HAP-1 (cell line): ENCODE measurements at places on chromosomes 12 and 14.

GRCh38 chr12:112971248-112971647 is 7.1 kb upstream of the OAS2 start:
- no peak for DNase-seq

DNA sequence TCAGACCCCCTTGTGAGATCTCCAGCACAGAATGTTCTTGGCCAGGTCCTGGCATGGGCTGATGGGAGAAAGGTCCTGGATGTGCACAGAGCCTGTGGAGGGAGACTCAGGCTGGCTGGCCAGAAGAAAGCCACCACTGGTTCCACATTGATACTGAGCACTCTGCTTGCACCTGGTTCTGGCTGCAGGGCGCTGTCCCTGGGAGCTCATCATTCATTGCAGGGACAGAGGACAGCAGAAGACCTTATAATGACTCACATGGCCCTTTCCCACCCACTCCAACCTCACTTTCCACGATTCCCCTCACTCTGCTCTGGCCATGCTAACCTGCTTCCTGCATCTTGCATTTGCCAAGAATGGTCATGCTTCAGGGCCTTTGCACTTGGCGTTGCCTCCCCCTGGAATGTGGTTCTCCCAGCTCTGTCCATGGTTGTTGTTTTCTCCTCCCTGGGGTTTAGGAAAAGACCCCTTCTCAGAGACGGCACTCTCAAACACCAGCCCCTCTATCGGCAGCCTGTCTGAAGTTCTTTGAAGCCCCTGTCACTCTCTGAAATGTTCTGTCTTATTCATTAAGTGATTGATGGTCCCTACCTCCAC is 10.3 kb downstream of the KRT7 start:
- no peak for DNase-seq

- DNase-seq, result no peak
Observed at GRCh38 chr14:68397822-68398221, 395.0 kb downstream of the ZFP36L1 start.

DNA sequence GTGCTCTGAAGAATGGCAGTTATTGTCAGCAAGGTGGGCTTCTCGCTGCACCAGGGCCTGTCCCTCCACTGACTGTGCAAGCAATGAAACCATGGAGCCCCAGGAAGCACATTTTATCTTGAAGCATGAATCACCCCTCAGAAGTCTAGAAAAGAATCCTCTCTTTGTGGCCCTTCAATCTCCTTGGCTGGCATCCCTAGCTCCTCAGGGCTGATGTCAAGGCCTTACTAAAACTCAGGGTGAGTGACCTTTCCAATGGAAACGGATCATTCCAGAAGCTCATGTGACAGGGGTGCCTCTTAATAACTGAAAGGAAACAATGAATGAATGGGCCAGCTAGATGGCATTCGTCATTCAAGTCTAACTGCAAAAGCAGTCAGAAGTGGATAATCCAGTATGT is 22.3 kb upstream of the PLEKHH1 start:
- DNase-seq, result no peak

DNA sequence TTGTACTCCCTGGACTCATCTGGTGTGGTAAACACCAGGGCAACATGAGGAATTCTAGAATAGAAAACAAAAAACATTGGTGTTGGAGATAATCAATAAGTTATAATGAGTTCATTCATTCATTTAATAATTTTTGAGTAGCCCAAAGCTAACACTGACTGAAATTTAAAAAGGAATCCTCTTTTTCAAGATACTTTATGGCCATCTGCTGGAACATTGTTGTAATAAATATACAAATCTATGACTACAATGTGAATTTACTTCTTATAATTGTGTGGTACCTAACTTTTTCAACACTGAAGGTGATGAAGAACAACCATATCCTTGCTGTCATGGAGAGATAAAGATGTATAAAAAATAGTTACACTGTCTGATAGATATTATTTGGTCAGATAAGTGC is 687.3 kb upstream of the MIS18BP1 start:
- DNase-seq, result no peak

- DNase-seq, result no peak
Observed at GRCh38 chr12:110936367-110937103, 16.2 kb upstream of the MYL2 start.

- DNase-seq, result no peak
Observed at GRCh38 chr14:64723691-64724577, 19.7 kb downstream of the PLEKHG3 start.

DNA sequence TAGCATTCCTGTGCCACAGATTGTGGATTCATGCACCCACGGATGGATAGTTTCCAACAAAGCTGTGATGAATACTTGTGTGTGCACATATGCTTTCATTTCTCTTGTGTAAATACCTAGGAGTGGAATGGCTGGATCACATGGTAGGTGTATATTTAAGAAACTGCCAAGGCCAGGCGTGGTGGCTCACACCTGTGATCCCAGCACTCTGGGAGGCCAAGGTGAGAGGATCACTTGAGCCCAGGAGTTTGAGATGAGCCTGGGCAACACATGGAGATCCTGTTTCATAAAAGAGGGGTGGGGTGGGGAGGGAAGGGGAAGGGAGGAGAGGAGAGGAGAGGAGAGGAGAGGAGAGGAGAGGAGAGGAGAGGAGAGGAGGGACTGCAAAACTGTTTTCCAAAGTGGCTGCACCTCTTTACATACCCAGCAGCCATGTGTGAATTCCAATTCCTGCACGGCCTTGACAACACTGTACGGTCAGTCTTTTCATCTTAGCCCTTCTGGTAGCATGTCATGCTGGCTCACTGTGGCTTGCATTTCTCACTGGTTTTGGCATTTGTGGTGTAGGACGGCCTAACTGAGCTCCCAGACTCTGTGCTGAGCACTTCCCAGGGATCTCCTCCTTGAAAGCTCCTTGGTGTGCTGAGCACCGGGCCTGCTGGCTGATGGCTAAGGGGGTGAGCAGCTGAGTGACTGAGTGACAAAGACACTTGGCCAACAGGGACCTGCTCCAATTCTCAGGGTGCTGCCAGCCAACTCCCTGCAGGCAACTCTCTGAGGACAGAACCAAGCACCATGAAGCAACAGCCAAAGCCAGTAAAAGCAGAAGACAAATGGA is 27.9 kb downstream of the SYNE3 start:
- DNase-seq, result no peak

DNA sequence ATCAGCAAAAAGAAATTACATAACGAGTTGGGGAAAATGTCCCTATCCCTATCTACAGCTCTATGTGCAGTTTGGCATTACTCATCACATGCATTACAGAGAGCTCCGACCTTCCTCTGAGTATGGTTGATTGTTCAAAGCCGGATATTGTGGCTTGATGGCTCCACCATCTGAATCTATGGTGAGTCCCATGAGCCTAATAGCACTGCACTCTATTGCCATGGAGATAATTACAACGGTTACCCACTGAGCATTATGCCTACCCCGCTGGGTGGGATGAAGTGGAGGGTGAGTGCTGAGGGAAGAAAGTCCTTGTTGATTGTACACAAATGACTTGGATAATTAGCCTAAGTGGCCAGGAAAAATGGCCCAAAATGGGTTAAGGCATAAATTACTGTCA is 800.5 kb downstream of the NRXN3 start:
- no peak for DNase-seq

DNA sequence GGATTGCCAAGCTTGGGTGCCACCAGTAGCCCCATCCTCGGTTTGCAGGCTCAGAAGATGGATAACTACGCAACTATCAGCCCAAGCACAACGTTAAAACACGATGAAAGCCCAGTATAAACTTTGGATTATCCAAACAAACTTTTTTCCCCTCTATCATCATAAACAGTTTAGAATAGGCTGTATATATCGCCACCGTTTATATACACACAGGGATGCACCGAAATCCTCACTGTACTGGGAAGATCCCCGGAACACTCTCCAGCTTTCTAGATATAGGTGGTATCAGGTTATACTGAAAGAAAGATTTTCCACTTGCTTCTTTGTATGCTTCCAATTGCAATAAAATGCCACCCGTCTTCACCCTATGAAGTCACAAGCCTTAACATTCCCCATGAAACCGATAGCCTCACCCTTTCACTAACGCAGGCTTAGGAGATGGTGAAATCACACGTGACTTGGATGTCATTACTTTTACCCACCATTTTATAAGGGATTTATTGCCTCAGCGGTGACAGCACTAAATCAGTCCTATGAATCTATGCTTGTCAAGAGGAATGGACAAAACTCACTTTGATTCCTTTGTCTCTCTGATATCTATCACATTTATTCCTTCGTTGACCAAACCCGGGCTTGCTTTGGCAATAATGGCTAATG is 207.6 kb upstream of the FOXN3 start:
- no peak for DNase-seq

GRCh38 chr14:68526512-68527091 is 266.3 kb downstream of the ZFP36L1 start:
- no peak for DNase-seq

DNA sequence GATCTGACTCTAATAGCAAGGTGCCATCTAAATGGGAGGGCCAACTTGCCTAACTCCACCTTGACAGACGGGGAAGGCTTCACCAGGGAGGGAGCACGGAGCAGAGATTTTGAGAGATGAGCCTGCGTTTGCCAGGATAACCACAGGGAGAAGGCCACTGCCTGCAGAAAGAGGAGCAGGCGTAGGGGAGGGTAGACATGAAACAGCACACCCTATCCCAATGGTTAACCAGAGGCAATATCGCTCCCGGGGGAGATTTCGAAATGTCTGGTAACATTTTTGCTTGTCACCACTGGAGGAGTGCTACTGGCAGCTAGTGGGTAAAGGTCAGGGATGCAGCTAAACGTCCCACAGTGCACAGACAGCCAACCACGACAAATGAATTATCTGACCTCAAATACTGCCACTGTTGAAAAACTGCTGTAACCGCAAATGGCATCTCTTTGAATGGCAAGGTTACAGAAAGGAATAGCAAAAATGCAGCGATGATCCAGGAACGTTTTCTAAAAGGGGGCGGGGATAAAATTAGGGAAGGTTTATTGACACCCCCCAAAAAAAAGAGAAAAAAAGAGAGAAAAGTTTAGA is 126.0 kb upstream of the ATF7IP start:
- DNase-seq, result peak; percentile 43

GRCh38 chr14:83709116-83709515 is 1820.8 kb upstream of the FLRT2 start:
- no peak for DNase-seq

DNA sequence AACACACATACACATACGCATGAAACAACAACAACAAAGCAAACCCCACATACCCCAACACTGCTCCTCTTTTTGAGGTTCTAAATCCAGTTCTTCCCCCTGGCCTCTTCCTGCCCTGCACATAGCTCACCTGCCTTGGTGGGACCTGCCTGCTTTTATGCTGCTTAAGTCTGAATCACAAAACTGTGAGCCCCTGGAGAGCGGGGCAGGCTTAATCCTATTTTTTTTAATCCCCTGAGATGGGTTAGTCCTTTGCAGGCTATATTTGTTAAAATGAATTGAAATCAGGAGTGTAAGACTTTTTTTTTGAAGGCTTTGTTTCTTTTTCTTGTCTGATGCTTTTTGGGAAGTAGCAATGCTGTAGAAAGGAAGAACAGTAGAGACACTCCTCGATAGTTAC is 84.6 kb upstream of the MAX start:
- DNase-seq, result peak; percentile 40

GRCh38 chr12:119828300-119828699 is 48.8 kb downstream of the CIT start:
- DNase-seq, result no peak

GRCh38 chr14:48876806-48877340 is 709.3 kb downstream of the RPS29 start:
- DNase-seq, result no peak

DNA sequence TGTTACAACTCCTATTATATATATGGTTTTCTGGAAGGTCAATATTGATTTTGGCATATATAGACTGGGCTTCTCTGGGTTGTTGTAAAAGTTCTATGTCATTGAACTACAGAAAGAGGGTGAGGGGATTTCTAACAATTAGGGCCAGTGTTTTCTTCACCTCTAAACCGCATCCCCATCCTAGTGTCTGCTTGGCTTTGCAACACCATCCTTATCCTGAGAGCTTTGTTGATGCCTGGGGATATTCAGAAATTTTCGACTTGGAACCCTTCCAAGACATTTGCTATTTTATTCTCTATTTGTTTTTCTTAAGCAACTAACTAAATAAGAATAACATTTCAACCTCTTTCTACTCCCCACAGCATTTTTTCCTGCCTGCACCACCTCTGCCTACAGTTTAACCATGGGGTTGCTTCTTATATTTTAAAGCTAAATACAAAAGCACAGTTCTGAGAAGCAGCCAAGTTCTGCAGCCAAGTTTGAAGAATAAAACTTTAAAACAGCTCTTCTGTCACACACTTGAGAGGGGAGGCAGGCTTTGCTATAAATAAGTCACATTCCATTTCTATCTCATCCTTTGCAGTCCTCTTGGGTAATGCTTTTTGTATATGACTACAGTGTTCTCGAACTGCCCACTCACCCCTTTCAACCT is 53.4 kb downstream of the RGS6 start:
- DNase-seq, result no peak

GRCh38 chr12:66984962-66985361 is 284.2 kb upstream of the CAND1 start:
- DNase-seq, result no peak

GRCh38 chr12:24537083-24537860 is 411.6 kb downstream of the BCAT1 start:
- DNase-seq, result no peak

DNA sequence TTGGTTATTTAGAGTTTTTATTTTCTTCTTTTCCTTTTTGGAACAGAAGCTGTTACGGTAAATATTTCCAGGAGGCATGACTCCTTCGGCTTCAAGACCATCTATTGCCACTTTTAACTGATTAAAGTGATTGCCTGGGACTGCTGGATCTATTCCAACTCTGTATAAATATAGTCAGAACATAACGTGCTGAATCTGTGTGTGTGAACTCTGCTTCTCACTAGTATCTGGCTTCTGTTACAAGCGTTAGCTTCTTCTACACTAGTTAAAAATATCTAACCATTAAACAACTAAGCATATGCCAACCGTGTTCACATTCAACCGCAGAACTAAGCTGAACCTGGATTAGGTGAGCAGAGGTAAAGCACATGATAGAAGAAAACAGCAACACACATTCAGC is 49.0 kb downstream of the TMTC1 start:
- DNase-seq, result no peak

DNA sequence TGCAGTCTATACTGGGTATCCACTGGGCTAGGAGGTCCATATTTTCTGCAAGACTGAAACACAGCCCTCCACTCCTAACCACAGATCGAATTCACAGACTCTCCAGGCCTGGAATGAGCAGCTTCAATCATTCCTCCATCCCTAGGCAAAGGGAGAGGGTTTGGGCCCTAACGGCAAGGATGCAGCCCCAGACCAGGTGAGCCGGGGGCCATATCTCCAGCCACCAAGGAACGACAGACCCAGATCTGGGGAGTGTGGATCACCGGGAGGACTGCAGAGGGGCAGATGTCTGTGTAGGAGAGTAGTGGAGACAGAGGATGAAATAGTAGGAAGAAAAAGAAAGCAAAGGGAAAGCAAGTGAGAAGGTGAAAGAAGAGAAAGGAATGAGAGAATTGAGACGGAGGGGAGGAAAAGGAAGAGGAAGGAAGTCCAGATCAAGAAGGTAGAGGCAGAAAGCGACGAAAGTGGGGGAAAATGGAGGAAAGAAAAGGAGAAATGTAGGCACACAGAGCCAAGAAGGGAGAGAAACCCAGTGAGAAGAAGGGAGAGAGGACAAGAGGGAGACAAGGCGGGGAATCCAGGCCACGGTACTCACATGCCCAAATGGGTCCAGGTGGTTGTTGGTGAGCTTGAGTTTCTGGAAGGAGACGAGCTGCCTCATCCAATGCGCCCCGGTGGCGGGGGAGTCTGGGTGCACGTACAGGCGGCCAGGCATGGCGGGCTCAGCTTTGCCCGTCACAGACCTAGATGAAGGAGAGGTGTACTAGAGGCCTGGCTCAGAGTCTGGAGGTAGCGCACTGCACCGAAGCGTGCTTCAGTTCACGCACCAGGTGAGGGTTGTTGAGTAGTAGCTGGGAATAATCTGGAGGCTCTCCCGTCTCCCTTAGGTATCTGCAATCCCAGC is 7.7 kb downstream of the TBX5 start:
- DNase-seq, result no peak
